ENCODE measurements at places on chromosomes 16 and 17.

GRCh38 chr16:82311528-82311927, 141.5 kb upstream of the MPHOSPH6 start:
- no peak for DNase-seq

DNA sequence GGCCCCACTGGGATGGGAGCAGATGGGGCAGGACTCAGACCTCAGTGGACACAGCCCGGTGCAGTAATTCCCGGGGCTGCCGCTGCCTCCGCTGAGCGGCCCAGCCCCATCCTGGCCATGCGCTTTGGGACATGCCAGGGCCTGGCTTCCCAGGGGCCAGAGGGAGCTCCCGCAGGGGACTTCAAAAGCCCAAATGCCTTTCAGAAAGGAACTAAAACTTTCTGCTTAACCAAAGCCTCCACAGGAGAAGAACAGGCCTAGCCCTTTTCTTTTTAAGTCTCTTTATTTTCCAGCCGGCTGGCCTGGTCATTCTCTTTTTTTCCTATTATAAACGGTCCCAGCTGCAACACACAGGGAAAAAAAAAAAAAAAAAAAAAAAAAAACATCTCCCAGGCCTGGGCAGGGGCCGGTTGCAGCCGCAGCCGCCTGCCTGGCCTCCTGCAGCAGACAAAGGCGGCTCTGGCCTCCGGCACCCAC, 10.7 kb upstream of the ZNF423 start:
- no peak for DNase-seq

- DNase-seq: no peak
Observed at GRCh38 chr17:13962716-13963240, 106.5 kb upstream of the COX10 start.

DNA sequence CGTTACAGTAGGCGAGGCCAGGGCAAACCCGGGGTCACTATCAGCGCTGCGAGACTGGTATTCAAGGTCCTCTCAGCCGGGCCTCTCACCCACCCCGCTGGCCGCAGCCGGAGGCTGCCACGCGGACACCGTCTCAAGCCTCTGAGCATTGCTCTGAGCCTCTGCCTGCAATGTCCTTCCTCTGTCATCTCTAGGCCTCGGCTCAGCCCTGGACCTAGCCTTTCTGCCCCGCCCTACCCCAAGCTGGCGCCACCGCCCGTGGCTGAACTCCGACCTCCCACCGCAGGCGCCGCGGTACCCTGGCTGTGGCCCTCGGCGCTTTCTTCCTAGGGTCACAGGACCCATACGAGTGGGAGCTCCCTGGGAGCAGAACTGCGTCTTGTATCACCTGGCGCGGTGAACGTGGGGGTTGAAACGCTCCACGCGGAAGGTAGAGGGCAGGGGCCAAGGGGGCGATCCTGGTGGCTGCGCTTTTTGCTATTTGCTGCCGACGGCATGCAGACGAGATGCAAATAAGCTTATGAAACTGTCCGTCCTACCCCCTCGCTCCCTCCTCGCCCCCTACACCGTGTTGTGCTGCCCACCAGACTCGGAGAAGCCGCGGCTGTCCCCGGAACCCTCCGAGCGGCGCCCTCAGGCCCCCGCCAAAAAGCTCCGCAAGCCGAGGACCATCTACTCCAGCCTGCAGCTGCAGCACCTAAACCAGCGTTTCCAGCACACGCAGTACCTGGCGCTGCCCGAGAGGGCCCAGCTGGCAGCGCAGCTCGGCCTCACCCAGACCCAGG, 3.7 kb downstream of the DLX4 start:
- DNase-seq: no peak

DNA sequence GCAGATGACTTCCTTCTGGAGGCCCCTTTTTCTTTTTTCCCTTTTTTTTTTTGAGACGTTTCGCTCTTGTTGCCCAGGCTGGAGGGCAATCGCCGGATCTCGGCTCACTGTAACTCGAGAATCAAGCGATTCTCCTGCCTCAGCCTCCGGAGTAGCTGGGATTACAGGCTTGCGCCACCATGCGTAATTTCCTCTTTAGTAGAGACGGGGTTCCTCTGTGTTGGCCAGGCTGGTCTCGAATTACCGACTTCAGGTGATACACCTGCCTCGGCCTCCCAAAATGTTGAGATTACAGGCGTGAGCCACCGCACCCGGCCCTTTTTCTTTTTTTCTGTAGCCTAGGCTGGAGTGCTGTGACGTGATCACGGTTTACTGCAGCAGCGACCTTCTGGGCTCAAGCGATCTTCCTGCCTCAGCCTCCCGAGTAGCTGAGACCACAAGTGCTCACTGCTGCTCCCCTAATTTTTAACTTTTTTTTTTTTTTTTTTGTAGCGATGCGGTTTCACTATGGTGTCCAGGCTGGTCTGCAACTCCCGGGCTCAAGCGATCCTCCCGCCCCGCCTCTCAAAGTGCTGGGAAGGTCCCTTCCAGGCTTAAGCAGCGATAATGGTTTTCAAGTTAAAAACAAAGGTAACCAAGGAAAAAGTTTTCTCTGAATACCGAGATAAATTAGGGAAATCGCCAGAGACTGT, 956 bp upstream of the IST1 start:
- DNase-seq: peak; percentile 41

DNA sequence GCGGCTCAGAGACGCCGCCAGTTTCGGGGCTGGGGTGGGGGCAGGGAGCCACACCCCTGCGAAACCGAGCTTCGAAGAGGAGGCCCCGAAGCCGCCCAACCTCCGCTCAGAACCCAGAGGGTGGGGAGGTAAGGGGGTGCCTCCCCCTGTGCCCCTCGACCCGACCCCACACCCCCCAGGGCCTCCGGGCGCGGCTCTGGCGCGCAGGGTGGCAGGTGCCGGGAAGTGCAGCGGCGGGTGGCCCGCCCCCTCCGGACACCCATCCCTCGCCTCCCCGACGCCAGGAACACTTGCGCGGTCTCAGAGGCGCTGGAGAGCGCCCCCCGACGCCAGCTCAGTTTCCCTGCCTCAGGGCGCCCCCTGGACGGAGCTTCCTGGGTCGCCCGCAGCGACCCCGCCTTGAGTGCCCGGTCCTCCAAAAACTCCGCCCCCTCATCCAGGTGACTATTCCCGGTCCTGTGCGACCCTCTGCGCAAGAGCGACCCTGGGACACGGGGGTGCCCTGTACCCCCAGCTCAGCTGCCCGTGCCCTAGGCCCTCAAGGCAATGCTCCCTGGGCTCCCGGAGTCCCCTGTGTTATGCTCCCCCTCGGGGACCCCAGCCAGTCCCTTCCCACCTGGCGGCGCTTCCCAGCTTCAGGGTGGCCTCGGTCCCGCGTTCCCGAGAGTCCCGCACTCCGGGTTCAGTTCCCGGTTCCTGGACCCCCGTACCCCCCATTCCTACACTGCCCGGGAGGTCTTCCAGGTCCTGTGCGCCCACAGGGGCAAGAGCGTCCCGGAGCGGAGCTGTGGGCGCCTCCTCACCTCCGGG, 562 bp downstream of the PPL start:
- peak; percentile 45 for DNase-seq

Measured in SHP77 (cell line).